ENCODE measurements at places on chromosomes 1 and 21.

DNA sequence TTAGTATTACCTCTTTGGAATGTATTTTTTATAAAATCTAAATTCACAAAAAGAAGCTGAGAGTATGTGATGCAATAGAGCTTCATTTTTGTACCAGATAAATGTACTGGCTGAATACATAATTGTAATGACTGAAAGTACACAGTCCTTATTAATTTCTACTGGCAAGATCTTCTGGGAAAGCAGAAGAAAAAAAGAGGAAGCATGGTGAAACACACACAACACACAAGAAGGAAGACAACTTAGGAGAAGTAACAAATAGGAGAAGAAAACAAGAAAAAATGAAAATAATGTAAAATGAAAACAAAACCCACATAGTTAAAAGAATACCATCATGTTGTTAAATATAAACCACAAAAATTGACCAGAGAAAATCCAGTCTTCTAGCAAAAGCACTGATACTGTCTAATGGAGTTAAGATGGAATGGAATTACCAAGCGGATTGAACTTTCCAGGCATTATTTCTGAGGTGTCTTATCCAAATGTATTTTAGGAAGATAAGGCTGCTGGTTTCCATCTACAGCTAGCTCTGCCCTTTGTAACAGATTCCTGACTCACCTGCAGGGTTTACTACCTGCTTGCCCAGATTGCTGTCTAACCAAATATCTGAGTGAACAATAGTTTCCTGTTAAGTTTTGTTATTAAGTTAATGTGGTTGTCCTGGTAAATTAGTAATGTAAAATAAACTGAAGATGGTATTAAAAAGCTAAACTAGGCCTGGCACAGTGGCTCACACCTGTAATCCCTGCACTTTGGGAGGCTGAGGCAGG is 4.5 kb upstream of the COP1 start:
- no peak for DNase-seq

GRCh38 chr1:53944469-53945182 is 873 bp downstream of the IFT25 start:
- no peak for DNase-seq

DNA sequence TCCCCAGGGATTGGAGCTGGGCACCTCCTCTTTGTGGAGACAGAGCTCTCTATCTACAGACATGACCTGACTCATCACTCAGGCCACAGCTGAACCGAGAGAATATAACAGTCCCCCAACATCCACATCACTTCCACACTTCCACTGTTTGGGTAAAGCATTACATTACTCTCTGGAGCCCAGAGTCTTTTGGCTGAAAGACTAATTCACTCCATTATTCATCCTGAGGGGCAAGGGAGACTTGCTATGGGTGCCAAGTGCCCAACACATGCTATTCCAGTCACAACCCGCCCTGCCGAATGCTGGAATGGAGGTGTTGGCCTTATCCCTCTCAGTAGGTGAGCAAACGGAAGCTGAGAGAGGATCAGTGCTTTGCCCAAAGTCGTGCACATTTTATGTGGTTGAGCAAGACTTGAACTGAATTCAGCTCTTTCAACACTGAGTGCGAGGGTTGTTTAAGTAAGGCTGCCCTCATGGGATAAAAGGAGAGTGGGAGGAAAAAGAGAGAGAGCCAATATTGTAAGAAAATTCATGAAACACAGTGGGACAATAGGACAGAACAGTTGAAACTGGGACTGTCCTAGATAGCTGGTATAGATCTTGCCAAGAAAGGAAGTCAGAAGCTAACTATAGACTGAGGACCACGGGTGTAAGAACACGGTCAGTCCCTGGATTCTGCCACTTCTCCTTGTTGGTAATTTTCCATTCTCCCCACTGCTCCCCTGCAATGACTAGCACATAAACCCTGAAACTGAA is 13.5 kb upstream of the CHI3L1 start:
- DNase-seq = no peak

- DNase-seq = no peak
Measured at GRCh38 chr1:181310560-181310959, 172.8 kb upstream of the CACNA1E start.

DNA sequence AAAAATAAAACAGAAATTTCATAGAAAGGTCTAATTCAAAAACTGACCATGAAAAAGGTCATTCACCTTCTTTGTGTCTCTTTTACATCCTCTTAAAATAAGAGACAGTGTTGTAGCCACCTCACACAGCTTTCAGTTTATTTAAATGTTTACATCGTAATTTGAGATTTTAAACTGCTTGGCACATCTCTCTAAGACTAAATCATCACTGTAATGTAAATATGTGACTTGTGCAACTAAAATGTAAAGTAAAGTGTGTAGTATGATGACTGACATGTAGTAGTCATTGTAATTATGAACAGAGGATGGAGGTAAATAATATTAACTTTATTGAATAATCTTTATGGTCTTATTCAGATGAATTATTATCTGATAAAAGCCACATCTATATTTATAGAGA is 283.9 kb downstream of the KCNT2 start:
- DNase-seq = no peak

GRCh38 chr1:78114034-78114956 is 68.5 kb downstream of the GIPC2 start:
- DNase-seq = peak; percentile 79

All from SHP77 (cell line).